Stimulated activated CD4-positive, alpha-beta T cell treated with anti-CD3 and anti-CD28 coated beads, Interleukin-1b, Interleukin-23, amount 100 ng/mL, for 1 hour (primary cell): ENCODE measurements at places on chromosomes 3 and 15.

DNA sequence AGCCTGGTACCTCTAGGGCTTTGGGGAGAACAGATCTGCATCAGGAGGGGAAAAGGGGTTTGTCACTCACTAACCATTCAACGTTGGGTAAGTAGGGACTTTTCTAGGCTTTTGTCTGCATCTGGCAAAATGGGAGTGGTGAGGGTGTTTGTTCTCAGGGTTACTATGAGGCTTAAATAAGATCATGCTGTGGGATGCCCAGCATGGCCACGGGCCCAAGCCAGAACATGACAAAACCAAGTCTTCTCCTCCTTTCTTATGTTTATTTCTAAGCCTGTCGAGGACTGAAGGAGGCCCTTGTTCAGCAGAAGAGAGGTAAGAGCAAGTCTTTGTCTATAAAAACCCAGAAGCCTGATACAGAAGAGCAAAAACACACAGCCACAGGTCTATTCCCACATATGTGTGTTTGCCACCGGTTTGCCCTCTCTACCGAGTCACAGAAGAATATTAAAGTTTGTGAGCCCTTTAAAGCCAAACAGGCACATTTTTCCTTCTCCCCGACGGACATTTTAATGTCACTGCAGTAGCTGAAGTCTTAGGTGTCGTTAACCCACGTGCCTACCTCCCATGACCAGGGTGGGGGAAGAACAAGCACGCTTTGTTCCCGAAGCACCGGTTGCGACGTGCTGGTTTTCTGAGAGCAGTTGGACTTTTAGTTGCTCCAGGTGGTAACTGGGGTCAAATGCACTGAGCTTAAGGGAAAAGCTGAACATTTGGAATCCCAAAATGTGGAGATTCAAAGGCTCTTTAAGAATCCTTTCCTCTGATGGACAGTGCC is 72.1 kb downstream of the NOX5 start:
- DNase-seq = no peak

- no peak for DNase-seq
These were observed 135.6 kb downstream of the ALCAM start for GRCh38 chr3:105502333-105502732.

DNA sequence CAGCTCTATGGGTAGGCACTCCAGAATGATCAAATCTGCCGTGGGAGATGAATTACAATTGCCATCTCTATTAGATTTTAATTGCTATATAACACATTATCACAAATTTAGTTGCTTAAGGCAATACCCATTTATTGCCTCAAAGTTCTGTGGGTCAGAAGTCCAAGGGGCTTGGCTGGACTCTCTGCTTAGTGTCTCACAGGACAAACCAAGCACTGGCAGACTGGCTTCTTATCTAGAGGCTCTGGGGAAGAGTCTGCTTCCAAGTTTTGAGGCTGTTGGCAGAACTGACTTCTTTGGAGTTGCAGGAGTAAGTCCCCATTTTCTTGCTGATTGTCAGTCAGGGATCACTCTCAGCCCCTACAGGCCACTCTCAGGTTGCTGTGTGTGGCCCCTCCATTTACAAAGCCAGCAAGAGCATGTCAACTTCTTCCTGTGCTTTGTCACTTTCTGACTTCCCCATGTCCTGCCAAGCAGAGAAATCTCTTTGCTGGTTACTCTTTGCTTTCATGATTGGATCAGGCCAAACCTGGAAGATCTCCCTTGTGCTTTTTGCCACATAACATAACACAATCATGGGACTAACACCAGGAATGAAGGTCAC is 93.5 kb upstream of the PRICKLE2 start:
- no peak for DNase-seq

- DNase-seq = no peak
These were observed 51.8 kb upstream of the NUDT16 start for GRCh38 chr3:131329774-131330173.

- no peak for DNase-seq
These were observed 189.2 kb upstream of the LINGO1 start for GRCh38 chr15:77821959-77822256.

DNA sequence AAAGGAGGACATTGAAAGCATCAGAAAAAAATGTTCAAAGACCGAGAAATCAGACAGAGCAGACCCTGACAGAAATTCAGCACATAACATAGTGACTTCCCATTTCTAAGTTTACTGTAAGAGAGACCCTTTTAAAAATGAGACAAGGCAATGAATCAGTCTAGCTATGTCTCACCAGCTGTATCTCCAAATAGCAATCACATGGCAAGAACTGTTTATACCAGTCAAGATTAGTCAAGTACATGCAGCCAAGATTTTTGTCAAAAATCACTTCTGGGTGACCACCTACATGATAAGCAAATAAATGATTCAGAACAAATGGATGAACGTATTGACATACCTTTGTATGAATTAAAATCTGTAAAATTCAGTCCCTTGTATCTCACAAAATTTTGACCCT is 138.0 kb downstream of the DTWD1 start:
- DNase-seq = no peak

DNA sequence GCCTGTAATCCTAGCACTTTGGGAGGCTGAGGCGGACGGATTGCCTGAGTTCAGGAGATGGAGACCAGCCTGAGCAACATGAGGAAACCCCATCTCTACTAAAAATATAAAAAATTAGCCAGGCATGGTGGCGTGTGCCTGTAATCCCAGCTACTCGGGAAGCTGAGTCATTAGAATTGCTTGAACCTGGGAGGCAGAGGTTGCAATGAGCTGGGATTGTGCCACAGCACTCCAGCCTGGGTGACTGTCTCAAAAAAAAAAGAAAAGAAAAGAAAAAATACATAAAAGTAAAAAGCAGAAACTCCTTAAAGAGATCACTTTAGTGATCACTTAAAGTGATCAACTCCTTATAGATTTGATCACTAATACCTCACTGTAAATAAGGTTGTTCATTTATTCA is 78.0 kb downstream of the GMPS start:
- DNase-seq = no peak
